ENCODE measurements at places on chromosomes 12 and 14. TPM values are rescaled to one million over a fixed set of nuclear protein-coding genes. Genes with fewer than 3 reads are reported as not detected.
A peak's percentile ranks its signal among the peaks of the same experiment; 100 is the strongest.

- peaks cover 22% of the 10 kb centered on the region for H3K4me1 ChIP-seq
- H3K36me3 ChIP-seq: no peaks in the 10 kb centered on the region
- no peaks in the 10 kb centered on the region for H3K27me3 ChIP-seq
Measured at GRCh38 chr12:92185052-92185451, 39.4 kb upstream of the BTG1 start.

DNA sequence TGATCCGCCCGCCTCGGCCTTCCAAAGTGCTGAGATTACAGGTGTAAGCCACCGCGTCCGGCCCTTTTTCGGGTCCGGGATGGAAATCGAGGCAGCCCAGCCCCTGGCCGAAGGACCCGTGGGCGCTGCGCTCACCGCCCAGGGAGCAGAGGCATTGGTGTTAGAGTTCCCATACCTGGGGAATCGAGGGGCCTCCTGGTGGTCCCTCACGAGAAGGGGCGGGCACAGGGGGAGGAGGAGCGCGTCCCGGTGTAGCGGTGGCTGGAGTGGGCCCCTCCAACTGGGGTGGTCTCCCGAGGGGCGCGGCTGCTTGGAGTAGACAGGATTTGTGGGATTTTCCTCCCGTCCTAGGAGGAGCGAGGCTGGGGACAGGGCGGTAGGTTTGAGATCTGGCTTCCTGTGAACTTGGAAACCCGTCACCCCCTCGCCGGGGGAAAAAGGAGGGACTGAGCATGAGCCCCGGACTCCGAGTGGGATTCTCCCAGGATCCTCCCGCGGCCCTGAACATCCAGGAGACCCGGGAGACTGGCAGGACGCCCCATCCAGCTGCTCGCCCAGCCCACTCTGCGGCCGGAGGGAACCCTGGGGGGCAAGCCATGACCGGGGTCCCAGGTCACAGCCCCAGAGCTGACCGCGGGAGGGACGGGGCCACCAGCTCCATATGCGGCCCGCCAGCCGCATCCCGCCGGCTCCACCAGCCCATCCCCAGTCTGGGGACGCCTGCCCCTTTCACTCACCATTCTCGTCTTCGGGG lies 70.9 kb downstream of the ASCL4 start:
- no peak overlapping the region for H3K27ac ChIP-seq
- H3K36me3 ChIP-seq: no peaks in the 10 kb centered on the region
- DNase-seq: no peak
- peaks cover 4% of the 10 kb centered on the region for H3K27me3 ChIP-seq
- no peaks in the 10 kb centered on the region for H3K4me1 ChIP-seq

GRCh38 chr14:104389326-104390220 lies 190.0 kb upstream of the C14orf180 start:
- peaks cover 59% of the 10 kb centered on the region for H3K4me1 ChIP-seq
- peak overlapping the region; percentile 82 for H3K27ac ChIP-seq
- H3K36me3 ChIP-seq: no peaks in the 10 kb centered on the region
- H3K4me3 ChIP-seq: peak overlapping the region; percentile 18
- no peaks in the 10 kb centered on the region for H3K27me3 ChIP-seq
- DNase-seq: peak; percentile 69

GRCh38 chr12:31323391-31324115 lies 2.4 kb downstream of the SINHCAF start:
- peaks cover 5% of the 10 kb centered on the region for H3K4me1 ChIP-seq
- H3K4me3 ChIP-seq: peak overlapping the region; percentile 82
- H3K27me3 ChIP-seq: no peaks in the 10 kb centered on the region
- DNase-seq: no peak
- no peaks in the 10 kb centered on the region for H3K36me3 ChIP-seq

ESR2 gene
- total RNA-seq: 0.19 TPM

DNA sequence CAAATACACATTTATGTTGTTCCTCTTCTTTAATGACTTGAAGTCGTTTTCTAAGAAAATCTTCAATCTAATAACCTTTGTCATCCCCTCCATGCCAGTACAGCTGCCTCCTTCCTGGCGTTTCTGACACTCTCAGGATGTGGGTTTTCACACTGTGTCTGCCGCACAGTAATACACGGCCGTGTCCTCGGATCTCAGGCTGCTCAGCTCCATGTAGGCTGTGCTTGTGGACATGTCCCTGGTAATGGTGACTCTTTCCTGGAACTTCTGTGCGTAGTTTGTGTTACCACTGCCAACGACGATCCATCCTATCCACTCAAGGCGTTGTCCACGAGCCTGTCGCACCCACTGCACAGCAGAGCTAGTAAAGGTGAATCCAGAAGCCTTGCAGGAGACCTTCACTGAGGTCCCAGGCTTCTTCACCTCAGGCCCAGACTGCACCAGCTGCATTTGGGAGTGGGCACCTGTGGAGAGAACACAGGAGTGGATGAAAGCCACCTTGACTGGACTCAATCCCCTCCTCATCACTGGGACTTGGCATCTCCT lies 1095.9 kb downstream of the TMEM121 start:
- no peak overlapping the region for H3K4me3 ChIP-seq
- H3K36me3 ChIP-seq: no peaks in the 10 kb centered on the region
- peak; percentile 24 for DNase-seq
